Globus pallidus (tissue), 1 donor: ENCODE measurements at places on chromosomes 12 and 14.

- no peak for DNase-seq
Measured at GRCh38 chr12:70383484-70383883, 17.4 kb downstream of the KCNMB4 start.

GRCh38 chr14:95523051-95523814 lies 6.8 kb upstream of the SYNE3 start:
- no peak for DNase-seq

GRCh38 chr12:42362647-42363260 lies 36.8 kb downstream of the PPHLN1 start:
- no peak for DNase-seq

GRCh38 chr14:66717561-66718140 lies 209.7 kb downstream of the GPHN start:
- no peak for DNase-seq

DNA sequence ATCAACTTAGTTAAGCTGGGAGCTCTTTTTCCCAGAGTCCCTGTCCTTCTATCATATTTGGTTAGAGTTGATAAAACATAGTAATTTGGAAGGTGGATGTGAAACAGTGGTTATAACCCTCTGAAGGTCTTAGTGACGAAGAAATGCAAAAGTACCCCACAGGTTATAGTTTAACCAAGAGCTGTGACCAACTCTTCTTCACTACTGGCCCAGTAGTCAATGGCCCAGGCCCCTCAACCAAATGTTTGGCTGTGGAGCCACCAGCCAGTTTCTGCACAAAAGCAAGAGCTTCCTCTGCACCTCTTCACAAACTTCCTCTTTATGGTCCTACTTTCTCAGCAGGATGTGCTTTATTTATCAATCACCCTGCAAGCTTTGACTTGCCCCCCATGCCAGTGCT lies 132.6 kb downstream of the BMP4 start:
- DNase-seq = no peak

- peak; percentile 46 for DNase-seq
Measured at GRCh38 chr12:78120866-78121560, 290.3 kb downstream of the NAV3 start.

GRCh38 chr14:34569750-34570149 lies 30.2 kb upstream of the EAPP start:
- DNase-seq = no peak
